ENCODE measurements at places on chromosomes 5 and 9. TPM values are rescaled to one million over a fixed set of nuclear protein-coding genes. Genes with fewer than 3 reads are reported as not detected.
A peak's percentile ranks its signal among the peaks of the same experiment; 100 is the strongest.

The EIF4EBP3 gene
- 0.86 TPM for total RNA-seq

The TAF11L2 gene
- total RNA-seq = not detected

DNA sequence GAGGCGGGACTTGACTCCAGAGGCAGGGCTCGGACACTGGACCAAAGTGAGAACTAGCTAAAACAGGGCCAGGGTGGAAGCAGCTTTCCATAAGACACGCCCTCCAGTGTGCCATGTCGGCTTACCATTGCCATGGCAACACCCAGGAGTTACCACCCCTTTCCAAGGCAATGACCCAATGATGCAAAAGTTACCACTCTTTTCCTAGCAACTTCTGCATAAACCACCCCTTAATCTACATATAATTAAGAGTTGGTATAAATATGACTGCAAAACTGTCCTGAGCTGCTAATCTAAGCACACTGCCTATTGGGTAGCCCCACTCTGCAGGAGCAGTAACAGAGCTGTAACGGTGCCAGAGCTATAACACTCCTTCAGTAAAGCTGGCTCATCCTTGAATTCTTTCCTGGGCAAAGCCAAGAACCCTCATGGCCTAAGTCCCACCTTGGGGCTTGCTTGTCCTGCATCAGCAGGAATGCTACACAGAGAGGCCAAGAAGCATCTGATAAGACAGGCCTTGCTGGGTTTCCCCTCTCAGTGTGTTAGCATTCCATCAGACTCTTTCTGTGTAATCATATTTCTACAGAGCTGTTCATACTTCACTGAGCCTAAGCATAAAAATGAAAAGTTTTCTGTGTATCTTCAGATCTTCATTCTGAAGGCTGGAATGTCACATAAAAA, 262.7 kb upstream of the KLF9 start:
- peak; percentile 23 for DNase-seq

The GFRA3 gene
- not detected for total RNA-seq

- no peak for DNase-seq
These were observed 28.0 kb upstream of the NPR3 start for GRCh38 chr5:32683125-32683524.

- DNase-seq = no peak
These were observed 243.5 kb downstream of the ENC1 start for GRCh38 chr5:74396913-74397622.

The NPR3 gene
- 2.9 TPM for total RNA-seq

DNA sequence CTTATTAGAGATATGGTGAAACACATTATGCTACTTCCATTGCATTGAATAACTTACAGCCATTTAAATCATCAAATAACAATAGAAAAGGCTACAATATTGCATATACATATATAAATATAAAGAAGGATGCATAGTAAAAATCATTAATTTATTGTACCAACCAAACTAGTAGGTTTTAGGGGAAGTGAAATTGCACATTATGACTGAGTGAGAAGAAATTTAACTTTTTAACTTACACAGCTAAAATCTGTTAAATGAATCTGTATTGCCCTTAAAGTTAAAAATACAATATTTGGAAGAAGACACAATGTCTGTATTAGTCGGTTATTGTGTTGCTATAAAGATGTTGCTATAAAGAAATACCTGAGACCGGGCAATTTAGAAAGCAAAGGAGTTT, 2073.7 kb upstream of the ACO1 start:
- no peak for DNase-seq

GRCh38 chr5:39058178-39058921, 15.8 kb downstream of the RICTOR start:
- no peak for DNase-seq

DNA sequence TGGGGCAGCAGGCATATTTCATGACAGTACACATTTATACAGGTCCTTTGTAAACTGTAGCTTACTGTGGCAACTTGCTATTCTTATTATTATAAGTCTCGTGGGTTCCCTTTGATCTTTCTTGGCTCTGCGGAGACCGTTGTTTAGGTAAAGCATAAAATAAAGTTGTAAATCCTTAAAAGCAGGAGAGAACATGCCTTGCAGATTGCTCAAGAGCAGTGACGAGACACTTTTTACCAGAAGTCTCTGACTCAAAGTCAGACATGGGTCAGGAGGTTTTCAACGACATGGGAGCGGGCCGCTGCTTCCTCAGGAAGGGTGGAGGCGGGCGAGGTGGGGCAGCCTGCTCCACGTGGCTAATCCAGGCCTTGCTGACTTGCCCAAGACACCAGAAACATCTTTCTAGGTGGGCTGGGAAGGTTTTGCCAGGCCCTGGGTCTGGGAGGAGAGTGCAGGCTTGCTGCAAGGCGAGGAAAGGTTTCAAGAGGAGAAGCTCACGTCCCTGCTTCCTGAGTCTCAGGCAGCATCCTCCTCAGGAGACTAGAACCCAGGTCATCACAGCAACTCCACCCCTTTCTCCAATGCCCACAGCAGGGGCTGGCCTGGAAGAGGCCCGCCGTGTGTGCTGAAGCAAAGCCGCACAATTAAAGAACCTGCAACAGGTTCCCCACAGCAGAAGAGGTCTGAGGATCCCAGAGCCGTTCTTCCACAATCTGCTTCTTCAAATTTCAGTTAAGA, 6.5 kb downstream of the TBC1D2 start:
- DNase-seq = peak; percentile 100

GRCh38 chr5:56734091-56734694, 81.2 kb upstream of the MAP3K1 start:
- no peak for DNase-seq

The ANKRD31 gene
- under 0.01 TPM for total RNA-seq

- no peak for DNase-seq
These were observed at the start of gene FTMT for GRCh38 chr5:121851643-121852574. FTMT (plus strand) TSS chr5:121851882; CDS start chr5:121851964, 82 bp downstream.

- peak; percentile 49 for DNase-seq
These were observed 19.5 kb downstream of the ERAP1 start for GRCh38 chr5:96788112-96788749.

The TOR1B gene
- 33.2 TPM for total RNA-seq

The CNTLN gene
- 11.3 TPM for total RNA-seq

The PAIP2 gene
- 35.1 TPM for total RNA-seq

The IL13 gene
- total RNA-seq = not detected

DNA sequence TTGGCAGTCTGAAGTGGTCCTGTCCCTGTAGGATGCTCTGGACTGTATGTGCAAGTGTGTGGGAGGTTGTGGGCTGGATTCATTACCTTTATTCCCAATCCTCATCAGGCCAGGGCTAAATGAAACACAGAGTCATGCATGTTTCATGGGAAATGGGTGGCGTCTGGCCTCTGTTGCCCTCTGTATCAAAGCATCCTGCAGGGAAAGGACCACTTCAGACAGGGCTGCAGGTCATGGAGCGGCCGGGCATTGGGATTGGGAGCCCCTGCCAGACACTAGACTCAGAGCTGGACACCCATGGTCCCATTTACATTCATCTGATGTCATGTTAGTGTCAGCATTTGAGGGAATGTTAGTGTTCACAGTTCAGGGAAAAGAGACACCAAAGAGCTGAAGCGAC, 53.8 kb downstream of the UBE2QL1 start:
- no peak for DNase-seq

DNA sequence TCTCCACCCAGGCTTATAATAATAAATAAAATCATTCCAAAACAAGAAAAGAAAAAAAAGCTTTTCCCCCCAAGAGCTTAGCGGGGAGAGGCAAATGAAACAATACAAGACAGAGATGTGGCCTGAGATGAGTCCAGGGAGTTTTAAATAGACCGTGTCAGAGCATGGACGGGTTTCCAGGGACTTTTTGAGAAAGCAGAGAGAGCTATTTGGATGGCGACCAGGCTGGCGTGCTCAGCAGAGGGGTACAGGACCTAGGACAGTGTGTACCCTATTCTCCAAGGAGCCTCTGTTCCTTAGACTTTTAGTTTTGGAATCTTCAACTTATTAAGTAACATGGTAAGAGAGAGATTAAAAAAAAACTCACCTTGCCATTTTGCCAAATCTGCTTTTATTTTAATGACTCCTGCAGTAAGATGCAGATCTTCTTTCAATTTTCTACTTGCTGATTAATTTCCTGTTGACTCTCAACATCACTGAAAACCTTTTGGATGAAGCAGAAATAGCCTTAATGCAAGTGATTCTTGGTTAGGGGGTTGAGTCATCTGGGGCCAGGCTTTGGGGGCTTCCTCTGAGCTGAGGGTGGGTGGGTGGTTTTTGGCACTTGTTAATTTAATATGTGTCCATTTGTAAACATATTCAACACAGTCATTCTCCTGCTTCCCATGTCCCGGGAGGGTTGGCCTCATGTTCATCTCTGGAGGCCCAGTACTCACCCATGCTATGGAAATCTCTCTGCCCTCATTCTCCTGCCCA, 49.6 kb upstream of the OSMR start:
- no peak for DNase-seq

- DNase-seq = no peak
These were observed 37.2 kb downstream of the GPBP1 start for GRCh38 chr5:57211039-57211438.

GRCh38 chr5:76099756-76100155, 16.6 kb downstream of the SV2C start:
- DNase-seq = no peak

The PPP2R2B gene
- 2.2 TPM for total RNA-seq

DNA sequence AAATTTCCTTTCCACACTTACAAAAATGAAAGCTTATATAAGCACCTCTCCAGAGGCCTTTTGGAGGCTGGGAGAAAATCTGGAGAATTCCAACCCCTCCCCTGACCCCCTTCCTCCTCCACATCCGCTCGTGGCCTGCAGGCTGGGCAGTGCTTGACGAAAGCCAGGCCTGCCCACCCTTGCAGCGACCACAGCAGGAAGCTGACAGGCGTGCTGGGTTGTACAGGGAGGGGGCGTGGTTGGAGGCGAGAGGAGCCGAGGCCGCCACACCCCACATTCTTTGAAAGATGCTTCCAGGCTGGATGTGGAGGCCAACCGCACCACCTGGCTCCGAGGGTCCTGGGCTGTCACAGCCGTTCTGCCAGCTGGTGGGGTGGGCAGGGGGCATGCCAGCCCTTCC, 47.8 kb upstream of the IER5L start:
- peak; percentile 99 for DNase-seq

The ADAMTSL2 gene
- under 0.01 TPM for total RNA-seq

The SH3TC2 gene
- total RNA-seq = 13.4 TPM

DNA sequence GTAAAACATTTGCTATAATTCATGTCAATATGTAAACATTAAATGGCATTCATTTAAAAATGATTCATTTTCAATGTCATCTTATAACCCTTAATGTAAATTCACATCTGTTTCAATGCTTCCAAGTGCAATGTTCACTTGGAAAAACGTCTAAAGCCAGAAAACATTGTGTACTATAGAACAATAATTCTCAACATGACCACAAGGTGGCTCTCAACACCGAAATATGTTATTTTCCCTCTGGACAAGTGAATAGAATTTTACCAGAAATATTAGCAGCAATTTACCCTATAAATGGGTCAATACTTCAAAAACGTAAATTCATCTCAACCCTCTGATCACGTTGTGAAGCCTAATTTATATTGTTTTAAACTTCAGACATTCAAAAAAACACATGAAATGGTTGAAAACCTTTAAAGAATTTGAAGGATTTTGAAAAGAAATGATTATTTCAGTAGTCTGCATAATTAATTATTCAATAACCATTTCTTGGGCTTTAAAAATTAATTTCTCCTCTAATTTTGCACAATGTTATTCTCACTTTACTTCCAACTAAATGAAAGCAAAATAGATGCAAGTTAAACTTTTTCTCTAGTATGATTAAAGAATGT, 11.0 kb downstream of the CDH10 start:
- DNase-seq = peak; percentile 28

- DNase-seq = no peak
These were observed 166.6 kb downstream of the ROR2 start for GRCh38 chr9:91783411-91783810.

The RPL7A gene
- total RNA-seq = 1,997 TPM

The PLGRKT gene
- total RNA-seq = 20.3 TPM

The AQP7 gene
- total RNA-seq = not detected

The MARCOL gene
- total RNA-seq = not detected

The CCNI2 gene
- total RNA-seq = under 0.01 TPM

GRCh38 chr5:40681363-40682153, 1.8 kb downstream of the PTGER4 start:
- DNase-seq = no peak

The REEP2 gene
- total RNA-seq = 13.0 TPM

DNA sequence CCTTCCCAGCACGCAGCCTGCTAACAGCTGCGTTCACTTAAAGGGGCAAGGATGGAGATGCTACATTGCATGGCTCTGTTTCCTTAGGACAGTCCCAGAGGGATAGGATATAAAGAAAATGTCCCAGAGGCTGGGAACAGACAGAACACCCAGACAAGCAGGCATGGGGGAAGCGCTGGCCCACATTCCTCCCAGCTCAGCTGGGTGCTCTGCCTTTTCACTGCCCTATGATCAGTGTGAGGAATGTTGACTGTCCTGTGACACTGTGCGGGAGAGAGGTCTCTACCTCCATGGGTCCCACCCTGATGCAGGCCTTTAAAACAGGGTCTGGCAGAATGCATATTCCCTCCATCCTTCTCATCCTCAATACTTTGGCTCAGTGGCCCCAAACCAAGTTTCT, 459.4 kb upstream of the DMAC1 start:
- DNase-seq = no peak

DNA sequence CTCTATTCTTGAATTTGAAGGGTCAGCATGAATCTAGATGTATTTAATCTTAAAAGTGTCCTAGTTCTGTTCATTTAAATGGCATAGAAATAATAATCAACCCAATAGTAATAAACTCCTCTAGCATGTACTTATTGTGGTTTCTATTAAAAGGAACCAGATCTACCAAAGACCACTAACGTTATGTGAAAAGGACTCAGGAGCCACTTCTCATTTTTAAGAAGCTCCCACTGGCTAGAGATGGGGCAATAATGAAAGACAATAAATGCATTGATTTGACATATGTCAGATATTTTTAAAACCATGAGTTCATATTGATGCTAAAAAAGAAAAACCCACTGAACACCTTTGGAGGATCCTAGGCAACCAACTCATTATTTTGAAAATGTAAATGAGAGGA, 191.9 kb downstream of the ATP10B start:
- no peak for DNase-seq

GRCh38 chr5:137997726-137998213, 35.1 kb downstream of the FAM13B start:
- no peak for DNase-seq

The IGIP gene
- 7.8 TPM for total RNA-seq

DNA sequence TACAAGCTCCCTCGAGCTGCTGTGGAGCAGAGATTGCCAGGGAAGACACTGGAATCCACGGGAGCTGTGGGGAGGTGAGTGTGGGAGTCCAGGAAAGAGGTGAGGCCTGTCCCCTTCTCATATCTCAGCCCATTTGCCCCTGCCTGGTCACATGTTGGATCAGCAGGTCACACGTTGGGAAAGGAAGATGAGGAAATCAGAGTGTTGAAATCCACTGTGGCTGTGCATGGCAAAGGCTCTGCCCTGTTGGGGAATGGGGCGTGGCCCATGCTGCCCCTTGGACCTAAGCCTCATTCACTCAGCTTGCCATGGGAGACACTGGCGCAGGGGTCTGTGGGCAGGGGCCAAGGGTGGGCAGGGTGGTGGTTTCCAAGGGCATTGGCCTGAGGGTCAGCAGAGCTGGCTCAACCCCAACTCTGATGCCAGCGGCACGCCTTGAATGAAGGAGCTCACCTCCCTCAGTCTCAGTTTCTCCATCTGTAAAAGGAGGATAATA, 85.4 kb upstream of the CPEB4 start:
- DNase-seq = peak; percentile 66

GRCh38 chr9:115524453-115525059, 406.6 kb upstream of the TNC start:
- peak; percentile 82 for DNase-seq

All from fibroblast of villous mesenchyme (primary cell).